Activated T-helper 17 cell treated with anti-CD3 and anti-CD28 coated beads, Interleukin-2, amount 50 U/mL, for 72 hours (primary cell): ENCODE measurements at places on chromosomes 7 and 10.

- no peak for ATAC-seq
- H3K27ac ChIP-seq: no peak overlapping the region
- H3K36me3 ChIP-seq: no peaks in the 10 kb centered on the region
- H3K4me3 ChIP-seq: no peak overlapping the region
Measured at GRCh38 chr10:127635882-127636281, 86.8 kb downstream of the NPS start.

GRCh38 chr10:38047666-38048065 lies 37.2 kb downstream of the ZNF33A start:
- H3K4me1 ChIP-seq: peaks cover 24% of the 10 kb centered on the region
- peak overlapping the region; percentile 81 for H3K27ac ChIP-seq
- peaks cover 94% of the 10 kb centered on the region for H3K36me3 ChIP-seq
- no peak overlapping the region for H3K4me3 ChIP-seq
- peak; percentile 79 for ATAC-seq

- no peaks in the 10 kb centered on the region for H3K36me3 ChIP-seq
- H3K27me3 ChIP-seq: peaks cover 9% of the 10 kb centered on the region
- ATAC-seq: no peak
- H3K4me3 ChIP-seq: no peak overlapping the region
- H3K4me1 ChIP-seq: peaks cover 5% of the 10 kb centered on the region
Measured at GRCh38 chr10:44992070-44992731, 8.5 kb upstream of the ZNF22 start.

DNA sequence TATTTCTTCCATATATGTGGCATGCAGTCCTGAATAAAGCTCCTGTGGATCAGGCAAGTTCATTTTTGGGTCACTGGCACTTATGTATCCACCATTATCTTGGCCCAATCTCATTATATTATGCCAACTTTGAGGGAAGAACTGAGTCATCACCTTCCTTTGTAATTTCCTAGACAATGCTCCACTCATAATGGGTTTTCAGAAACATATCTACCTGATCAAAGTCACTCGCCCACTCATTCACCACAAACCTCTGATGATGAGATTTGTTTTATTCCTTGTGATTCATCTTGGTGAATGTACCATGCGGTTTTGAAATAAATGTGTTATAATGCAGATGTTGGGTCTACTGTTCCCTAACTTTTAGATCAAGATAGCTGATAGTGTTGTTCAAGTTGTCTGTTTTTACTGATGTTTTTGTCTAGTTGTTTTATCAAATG lies 525.8 kb downstream of the KIF20B start:
- peak overlapping the region; percentile 30 for H3K4me3 ChIP-seq
- peak; percentile 92 for ATAC-seq
- H3K27me3 ChIP-seq: peaks cover 16% of the 10 kb centered on the region
- peak overlapping the region; percentile 66 for H3K27ac ChIP-seq
